Left forelimb (tissue), 1 donor: ENCODE measurements at places on chromosomes 16 and 17.
A peak's percentile ranks its signal among the peaks of the same experiment; 100 is the strongest.

DNA sequence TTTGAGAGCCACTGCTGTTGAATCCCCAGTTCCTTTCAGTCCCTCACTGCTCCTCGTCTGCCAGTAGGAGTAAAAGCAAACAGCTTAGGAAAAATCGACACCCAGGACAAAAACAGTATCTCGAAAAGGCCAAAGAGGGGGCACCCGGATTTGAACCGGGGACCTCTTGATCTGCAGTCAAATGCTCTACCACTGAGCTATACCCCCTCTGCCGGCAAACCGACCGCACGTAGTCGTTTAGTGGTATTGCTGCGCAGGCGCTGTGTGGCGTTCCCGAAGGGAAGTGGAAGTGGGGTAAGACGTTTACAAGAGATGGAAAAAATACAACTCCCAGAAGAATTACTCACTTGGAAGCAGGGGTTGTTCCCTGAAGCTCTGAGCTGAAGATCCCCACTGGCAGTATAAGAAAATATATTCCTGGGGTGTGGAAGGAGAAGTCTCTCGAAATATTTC is 2.2 kb upstream of the PLXDC1 start:
- peak; percentile 98 for DNase-seq

GRCh38 chr17:61400066-61400716 is 548 bp downstream of the TBX2 start:
- no peak for DNase-seq

DNA sequence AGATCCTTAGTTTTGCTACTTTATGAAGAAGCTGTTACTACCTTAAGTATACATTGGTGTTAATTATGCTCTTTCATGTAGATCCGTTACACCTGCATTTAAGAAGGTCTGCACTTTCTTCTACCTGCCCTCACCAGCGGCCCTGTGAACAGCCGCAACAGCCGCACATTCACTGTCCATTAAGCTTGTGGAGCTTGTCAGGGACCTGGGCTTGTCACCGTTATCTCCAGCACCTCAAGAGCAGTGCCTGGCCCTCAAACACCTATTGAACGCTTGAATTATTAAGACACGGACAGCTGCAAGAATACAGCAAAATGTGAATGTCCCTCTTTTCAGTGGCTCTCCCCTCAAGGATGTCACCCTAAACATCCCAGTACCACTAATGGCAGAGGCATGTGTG is 3.0 kb upstream of the MXRA7 start:
- DNase-seq: no peak

GRCh38 chr17:19311421-19312215 is 50.9 kb downstream of the B9D1 start:
- DNase-seq: no peak

- no peak for DNase-seq
Observed at GRCh38 chr17:3914312-3914670, 2.0 kb downstream of the P2RX1 start.

DNA sequence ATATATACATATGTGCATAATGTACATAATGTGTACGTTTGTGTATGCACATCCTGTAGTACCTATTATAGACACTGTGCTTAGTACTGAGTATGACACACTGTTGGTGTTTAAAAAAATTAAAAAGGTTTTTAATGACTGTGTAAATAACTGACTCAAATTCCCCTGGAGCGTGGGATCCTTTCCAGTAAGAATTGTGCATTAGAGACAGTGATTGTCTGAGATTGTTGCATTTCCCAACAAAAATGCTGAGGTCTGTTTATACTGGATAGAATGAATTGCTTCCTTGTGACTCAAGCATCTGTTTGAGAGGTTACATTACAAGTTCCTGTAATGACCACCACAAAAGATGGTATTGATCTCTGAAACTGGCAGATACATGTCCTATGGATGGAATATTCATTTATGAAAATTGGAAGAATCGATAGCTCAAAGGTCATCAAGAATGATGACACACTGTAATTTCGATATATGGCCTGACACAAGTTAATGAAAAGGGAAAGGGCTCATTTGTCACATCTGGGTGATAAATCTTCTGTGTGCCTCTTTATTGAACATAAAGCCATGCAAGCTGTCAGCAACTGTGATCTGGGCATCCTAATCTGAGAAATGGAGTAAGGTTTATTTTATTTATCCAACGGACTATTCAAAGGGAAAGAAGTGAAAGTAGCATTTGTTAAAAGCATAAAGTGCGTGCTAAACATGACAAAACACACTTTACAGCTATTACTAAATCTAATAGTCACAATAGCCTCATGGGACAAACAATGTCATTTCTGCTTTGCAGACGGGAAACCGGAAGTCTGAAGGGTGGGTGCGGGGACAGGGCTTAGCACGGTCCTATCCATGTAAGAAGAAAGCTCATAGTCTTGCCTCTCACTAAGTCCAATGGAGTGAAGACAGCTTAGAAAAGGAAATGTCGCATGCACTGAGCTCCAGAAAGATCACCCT is 228.8 kb downstream of the CDH11 start:
- no peak for DNase-seq
